ENCODE measurements at places on chromosomes 3 and 15.

DNA sequence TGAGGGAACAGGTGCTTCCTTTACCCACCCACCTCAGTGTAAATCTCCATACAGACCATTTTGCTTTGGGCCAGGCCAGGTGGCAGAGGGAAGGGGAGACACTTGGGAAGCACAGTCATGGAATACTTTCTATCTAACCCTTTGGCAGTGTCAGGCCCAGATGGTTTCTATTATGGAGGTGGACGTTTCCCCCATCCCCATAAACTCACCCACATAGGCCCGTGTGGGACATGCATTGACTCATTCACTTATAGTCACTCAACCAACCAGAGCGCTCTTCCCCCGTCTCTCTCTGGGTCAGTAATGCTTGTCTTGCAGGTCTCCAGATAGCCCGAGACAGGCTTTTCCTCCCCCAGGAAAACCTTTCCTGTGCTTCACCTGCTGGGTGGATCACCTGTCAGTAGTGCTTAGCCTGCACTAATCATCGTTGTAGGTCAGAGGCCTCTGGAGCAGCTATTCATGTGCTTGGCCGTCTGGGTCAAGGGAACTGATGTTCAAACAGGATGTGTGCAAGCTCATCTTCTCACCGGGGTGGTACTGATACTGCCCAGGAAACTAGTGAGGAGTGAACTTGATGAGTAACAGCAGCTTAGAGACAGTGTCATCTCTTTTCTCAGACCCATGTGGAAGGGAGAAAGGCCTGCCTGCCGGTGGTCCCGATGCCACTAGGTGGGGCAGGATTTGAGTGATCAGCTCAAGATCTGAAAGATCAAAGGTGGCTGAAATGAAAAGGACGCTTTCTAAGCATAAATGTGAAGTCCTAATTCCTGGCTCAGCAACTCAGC is 67.1 kb downstream of the CEMIP start:
- no peak for DNase-seq

GRCh38 chr15:52021892-52022540 is 3.0 kb downstream of the MAPK6 start:
- no peak for DNase-seq

- no peak for DNase-seq
Observed at GRCh38 chr3:127124120-127124519, 68.8 kb upstream of the PRR23E start.

DNA sequence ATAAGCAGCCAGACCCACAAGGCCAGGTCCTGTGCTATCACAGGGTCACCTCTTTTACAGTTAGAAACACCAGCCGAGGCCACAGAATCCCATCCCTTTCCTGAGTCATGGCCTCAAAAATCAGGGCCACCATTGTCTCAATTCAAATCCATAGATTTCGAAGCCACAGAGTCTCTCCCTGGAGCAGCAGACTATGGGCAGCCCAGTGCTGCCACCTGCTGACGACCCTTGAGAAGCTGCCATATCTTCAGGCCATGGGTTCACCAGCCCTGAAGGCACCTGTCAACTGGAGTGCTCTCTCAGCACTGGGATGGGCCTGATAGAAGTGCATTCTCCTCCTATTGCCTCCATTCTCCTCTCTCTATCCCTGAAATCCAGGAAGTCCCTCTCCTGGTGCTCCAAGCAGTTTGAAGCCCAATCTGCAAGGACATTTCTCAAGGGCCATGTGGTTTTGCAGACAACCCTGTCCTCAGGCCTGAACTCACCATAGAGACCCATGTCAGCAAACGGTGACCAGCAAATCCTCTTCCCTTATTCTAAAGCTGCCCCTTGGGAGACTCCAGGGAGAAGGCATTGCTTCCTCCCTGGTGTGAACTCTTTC is 39.6 kb downstream of the TGM4 start:
- DNase-seq = peak; percentile 75

DNA sequence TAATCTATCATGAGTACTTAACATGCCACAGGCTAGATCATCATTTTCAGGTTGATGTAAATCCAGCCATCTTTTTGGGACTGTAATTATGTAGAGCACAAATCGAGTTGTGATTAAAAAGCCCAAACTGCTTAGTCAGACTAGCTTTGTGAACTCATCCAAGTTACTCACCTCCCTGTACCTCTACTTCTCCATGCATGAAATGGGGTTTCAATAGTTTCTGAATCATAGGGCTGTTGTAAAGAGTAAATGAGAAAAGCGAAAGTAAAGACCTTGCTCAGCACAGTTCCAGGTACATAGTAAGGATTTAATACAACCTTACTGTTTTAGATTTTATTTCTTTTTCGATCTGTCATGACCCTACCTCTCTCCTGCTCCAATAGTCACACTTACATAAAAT is 85.6 kb upstream of the GAP43 start:
- no peak for DNase-seq

DNA sequence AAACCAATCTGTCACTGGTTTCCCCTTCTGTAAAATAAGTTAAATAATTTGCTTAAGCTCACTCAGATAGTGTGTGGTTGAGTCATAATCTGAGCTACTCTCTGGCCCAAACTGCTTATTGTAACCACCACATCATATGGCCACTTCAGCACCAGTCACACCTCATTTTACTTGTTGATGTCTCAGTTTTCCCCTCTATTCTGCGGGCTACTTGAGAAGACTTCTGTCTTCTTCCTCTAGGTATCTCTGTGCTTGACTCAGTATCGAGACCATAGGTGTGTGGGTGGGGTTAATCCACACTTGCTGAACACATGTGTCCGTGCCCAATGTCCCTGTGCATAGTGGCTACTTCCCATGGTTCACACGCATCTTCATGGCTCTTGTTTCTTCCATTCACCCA is 32.9 kb downstream of the CRYGS start:
- no peak for DNase-seq

GRCh38 chr3:124896824-124897526 is 9.8 kb upstream of the ITGB5 start:
- DNase-seq = no peak

DNA sequence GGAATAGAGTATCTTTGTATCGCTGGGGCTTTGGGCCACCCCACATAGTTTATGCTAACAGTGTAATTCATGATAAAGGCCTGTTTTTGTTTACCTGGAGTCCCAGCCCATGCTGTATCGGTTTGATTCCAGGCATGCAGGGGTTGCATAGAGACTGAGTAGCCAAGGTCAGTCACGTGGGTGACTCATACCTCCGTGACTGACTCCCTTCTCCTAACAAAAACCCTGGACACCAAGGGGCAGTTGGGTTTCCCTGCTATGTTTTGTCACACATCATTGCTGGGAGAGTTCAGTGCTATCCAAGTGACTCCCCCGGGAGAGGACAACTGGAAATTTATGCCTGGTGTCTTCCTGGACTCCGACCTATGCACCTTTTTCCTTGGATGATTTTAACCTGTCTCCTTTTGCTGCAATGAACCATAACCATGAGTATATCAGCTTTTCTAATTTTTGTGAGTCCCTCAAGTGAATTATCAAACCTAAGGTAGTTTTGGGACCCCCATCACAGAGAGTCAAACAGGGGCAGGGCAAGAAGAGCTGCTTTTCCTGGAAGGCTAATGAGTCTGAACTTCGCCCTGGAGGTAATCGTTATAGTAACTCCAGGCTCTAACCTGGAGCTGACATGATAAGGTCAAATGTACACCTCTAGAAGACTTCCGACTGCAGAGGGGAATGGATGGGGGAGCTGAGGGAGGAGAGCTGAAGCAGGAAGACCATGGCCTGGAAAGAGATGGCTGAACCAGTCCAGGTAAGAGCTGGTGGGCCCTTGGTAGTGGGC is 57.0 kb downstream of the SRGAP3 start:
- no peak for DNase-seq

DNA sequence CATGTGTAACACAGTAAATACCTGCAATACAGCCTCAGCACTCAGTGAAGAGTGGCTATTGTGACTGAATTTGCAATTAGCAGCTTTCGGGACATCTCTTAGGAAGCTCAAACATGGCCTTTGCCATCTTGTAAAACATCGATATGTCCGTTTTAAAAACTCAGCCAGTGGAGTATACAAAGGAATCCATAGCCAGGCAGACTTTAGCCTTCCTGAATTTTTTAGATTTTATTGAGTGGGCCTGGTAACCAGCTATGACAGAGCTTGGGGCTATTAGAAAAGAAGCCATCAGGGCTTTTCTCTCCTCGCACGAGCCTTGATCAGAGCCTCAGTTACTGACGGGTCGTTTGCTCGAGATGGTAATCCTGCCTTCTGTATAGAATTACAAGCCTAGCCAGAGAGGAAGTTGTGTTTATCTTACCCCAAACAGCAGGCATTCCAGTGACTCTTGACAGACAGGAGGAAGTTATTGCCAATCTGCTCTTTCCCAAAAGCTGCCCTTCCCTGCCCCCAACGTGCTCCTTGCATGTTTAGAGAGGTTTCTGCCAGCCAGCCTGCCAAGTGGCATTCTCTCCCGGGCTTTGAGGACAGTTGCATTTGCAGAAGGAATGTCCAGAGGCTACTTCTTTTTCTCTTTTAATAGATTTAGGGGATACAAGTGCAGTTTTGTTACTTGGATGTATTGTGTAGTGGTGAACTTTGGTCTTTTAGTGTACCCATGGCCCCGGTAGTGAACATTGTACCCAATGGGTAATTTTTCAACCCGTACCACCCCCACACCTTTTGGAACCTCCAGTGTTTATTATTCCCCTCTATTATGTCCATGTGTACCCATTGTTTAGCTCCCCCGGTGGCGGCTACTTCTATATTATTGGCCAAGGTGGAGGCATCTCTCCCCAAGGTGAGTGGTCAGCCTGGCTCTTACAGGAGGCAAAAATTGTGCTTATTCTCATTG is 40.6 kb downstream of the ITPR1 start:
- DNase-seq = no peak

DNA sequence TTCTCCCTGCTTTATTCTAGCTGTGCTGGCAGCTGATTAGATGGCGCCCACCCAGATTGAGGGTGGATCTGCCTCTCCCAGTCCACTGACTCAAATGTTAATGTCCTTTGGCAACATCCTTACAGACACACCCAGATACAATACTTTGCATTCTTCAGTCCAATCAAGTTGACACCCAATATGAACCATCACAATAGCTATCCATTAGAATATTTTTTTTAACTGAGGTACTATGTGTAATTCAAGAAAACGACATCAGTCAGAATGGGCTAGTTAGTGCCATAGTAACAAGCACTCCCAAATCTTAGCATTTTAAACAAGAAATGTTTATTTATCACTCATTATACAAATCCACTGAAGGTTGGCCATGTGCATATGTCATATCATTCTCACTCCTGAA is 723.1 kb downstream of the NR2F2 start:
- no peak for DNase-seq

DNA sequence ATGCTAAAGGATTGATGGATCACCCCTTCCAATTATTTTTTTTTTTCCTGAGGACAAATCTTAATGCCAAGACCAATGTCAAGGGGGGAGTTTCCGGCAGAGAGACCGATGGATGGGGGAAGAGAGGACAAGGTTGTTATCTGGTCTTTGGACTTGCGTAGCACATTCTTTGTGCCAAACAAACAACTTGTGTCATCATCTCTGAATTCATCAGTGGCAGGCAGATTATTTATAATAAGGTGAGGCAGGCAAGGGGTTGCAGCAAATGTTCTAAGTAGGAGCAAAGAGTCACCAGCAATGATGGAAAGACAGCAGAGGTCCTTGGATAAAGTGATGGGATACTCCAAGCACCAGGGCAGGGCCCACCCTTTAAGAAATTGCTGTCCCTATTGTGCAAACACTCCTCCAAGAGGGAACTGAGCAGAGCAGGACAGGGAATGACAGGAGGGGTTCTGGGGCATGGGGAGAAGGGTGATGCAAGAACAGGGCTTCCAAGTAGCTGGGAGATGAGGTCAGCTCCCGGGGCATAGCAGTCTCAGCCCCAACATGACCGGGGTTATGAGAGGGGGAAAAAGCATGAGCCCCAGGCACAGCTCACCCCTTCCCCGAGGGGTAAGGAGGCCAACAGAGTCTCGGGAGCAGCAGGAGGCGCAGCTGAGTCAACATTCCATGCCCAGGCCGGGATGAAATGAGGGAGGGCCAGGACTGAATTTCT is 57.4 kb downstream of the ANXA2 start:
- DNase-seq = no peak

GRCh38 chr15:96549136-96549535 is 218.6 kb downstream of the NR2F2 start:
- DNase-seq = no peak

- DNase-seq = no peak
Observed at GRCh38 chr3:149340310-149340933, 7.0 kb upstream of the TM4SF18 start.

- DNase-seq = no peak
Observed at GRCh38 chr3:64919934-64920333, 232.1 kb upstream of the ADAMTS9 start.

GRCh38 chr15:51888593-51889195 is 59.2 kb downstream of the TMOD3 start:
- DNase-seq = no peak

GRCh38 chr15:88649286-88649733 is 10.5 kb downstream of the ISG20 start:
- peak; percentile 84 for DNase-seq

DNA sequence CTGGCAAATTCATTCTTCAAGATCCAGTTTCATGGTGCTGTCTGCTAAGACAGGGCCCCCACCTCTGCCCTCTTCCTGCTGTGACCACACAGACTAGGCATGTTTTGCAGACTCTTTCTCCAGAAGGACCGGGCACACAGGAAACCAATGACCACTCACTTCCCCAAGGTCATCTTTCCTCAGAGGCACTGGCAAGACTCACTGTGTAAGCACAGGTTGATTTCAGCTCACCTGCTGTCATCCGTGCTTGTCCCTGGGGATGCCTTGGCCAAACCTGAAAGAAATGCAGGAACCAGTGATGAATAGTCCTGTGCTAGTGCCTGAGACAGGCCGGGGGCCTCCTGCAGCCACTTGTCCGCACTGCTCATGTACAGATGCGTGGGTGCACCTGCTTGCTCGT is 33.5 kb downstream of the ALS2CL start:
- peak; percentile 17 for DNase-seq

DNA sequence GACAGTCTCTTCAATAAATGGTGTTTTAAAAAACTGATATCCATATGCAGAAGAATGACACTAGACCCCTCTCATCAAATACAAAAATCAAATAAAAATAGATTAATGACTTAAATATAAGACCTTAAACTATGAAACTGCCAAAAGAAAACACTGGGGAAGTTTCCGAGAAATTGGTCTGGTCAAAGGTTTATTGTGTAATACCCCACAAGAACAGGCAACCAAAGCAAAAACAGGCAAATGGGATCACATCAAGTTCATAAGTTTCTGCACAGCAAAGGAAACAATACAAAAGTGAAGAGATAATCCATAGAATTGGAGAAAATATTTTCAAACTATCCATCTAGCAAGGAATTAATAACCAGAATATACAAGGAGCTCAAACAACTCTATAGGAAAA is 126.2 kb downstream of the GOLIM4 start:
- DNase-seq = no peak

GRCh38 chr3:178597371-178597770 is 61.1 kb downstream of the KCNMB2 start:
- no peak for DNase-seq

DNA sequence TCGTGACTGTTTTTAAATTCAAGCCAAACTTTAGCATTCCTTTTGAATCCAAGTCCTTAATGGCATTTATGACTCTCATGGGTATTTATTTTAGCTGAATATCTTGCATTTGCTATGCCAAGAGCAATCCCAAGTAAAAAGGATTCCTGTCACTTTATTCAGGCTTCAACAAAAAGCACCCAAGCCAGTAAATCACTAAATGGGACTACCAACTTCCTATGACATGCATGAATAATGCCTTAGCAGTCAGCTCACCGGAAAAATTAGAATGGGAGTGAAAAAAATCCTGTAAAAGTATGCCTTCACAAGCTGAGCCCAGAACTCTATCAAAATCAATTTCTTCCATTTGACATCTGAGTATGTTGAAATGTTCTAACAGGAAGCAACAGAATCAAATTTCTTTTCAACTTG is 1297.9 kb downstream of the ROBO2 start:
- DNase-seq = no peak

GRCh38 chr3:170144437-170144843 is 37.1 kb downstream of the PHC3 start:
- DNase-seq = no peak

Data from activated T-cell treated with anti-CD3 and anti-CD28 coated beads, Interleukin-2, amount 50 U/mL, for 24 hours (primary cell).